Stimulated activated CD4-positive, alpha-beta T cell treated with anti-CD3 and anti-CD28 coated beads, TNF-alpha, amount 100 ng/mL, for 4 hours (primary cell): ENCODE measurements at places on chromosomes 4 and X.

DNA sequence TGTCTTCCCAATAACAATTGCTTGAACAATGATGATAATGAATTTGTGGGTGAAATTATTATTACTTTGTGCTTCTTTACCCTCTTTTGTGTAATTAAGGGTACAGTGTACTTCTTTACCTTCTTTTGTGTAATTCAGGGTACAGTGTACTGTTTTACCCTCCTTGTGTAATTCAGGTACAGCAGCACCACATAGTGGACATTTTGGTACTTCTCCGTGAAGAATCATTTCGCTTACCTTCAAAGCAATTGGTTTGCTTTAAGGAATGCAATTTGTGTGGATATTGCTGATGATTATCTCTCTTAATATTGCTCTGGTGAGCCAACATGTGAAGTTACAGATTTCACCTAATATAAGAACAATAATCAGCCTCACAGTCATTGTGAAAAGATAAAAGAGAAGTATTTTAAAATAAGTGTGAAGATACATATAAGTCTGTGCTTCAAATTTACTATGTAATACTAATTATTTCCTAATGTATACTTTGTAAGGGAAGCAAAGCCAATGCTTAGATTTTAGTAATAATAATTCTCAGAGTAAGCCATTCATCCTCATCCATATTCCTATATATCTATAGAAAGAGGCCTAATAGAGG is 27.2 kb upstream of the SEC24B start:
- no peak for DNase-seq

DNA sequence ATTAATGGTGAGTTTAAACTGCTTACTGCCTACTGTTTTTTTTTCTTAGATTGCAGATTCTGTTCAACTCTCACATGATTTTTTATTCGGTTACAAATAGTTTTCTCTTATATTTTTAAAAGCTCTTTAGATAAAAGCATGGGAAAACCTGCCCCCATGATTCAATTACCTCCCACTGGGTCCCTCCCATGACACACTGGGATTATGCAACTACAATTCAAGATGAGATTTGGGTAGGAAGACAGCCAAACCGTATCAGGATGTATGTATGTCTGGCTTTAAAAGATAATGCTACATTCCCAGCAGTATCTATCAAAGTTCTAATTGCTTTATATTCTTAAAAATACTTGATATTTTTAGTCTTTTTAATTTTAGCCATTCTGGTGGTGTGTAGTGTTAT is 131.5 kb downstream of the JADE1 start:
- no peak for DNase-seq

- DNase-seq = no peak
Measured at GRCh38 chr4:104032896-104033295, 313.1 kb upstream of the TACR3 start.

DNA sequence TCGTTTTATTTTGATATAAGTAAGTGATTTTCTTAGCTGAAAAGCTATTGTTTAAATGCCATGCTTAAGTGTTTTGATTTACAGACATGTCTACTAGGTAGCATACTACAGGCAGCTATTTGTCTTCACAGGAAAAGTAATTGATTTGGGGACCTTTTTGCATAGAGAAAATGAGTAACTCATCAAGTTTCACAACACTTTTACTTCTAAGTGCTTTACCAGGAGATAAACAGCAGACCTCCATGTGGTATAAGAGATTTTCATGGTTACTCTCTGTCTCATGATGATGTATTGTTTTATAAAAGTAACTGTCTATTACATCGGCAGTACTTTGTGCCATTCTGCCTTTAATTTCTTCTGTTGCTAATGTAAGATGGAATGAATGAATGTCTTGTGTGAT is 28.7 kb downstream of the RBPJ start:
- no peak for DNase-seq

DNA sequence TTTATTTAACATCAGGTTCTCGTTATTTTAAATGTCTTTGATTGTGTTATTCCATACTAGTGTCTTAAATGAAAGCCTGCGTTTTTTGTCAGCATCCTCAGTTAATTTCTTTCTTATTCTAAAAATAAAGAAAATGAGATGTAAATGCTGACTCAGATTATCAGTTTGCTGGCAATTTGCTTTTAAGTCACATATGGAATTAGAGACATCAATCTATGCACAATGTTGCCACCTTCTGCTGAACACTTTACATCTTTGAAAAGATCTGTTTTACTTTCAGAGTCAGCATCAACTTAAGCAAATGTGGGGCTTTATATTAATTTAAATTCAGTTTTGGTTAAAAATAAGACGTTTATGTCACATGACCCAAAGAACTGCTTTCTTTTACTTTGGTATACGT is 99.2 kb downstream of the ADGRL3 start:
- DNase-seq = no peak

GRCh38 chrX:141791856-141792255 is 46.3 kb upstream of the MAGEC3 start:
- DNase-seq = no peak

- no peak for DNase-seq
Measured at GRCh38 chr4:8652181-8653078, 59.9 kb downstream of the CPZ start.

GRCh38 chr4:72679666-72680065 is 110.6 kb upstream of the ADAMTS3 start:
- DNase-seq = no peak
